ENCODE measurements at places on chromosomes 2 and 18.

- peak; percentile 34 for DNase-seq
Observed at GRCh38 chr2:191691016-191691735, 13.2 kb downstream of the NABP1 start.

GRCh38 chr2:182393270-182393760, 33.5 kb downstream of the PDE1A start:
- DNase-seq, result no peak

DNA sequence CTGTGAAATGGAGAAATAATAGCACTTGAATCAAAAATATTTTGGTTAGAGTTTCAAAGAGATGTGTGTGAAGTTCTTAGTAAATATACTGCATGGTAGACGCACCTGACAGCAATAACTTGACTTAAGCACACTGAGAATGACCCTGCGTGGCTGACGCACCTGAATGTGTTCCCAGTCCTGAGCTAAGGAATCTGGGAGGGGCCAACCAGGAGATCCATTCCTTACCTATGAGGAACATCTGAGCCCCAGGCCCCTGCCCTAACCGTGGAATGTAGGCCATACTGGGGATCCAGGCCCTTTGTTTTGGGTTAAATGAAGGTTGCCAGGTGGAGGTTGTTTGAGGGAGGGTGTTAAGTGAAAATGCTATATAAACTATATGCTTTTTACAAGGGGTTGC, 284.4 kb downstream of the RBM43 start:
- no peak for DNase-seq

DNA sequence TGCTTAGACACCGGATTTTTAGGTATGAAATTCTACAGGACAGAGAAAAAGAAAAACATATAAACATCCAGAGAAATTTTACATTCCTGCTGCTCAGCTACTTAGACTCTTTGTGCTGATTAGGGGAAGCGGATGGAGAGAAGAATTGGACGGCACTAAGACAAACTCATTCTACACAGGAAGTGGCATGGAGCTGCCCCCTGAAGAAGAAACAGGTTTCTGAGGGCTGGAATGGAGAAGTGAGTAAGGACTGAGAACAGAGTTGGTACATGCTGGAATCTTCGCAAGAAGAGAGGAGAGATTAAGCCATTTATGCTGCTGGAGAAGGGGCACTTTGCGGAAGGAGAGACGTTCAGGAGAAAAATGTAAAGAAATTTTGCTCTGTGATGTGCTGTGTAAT, 253.0 kb upstream of the ERBB4 start:
- DNase-seq, result no peak

DNA sequence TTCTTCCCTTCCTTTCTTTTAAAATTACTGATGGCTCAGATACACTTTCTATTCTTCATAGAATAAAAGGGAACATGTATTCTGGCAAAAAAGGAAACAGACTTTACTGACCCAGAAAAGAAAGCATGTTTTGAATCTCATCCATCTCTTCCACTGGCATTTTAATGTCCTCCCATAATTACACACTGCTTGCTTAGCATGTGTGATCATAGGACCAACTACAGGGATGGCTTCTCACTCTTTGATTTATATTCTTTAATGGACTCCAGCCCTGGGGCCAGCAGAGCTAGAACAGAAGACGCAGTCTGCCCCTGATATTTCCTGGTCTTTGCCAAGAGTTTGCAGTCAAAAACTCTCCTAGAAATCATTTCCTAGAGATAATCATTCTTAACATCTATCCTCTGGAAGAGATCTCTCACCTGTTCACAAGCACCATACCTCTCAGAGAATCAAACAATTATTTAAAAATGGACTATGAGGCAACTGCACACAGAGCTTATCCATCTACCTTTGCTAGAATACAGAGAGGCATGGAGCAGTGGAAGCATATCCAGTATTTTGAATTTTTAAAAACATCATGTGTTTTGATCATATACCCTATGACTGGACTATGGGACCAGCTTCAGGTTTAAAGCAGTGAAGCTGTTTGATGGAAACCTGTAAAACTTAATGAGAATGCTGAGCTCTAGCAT, 429.1 kb downstream of the NRXN1 start:
- DNase-seq, result no peak

DNA sequence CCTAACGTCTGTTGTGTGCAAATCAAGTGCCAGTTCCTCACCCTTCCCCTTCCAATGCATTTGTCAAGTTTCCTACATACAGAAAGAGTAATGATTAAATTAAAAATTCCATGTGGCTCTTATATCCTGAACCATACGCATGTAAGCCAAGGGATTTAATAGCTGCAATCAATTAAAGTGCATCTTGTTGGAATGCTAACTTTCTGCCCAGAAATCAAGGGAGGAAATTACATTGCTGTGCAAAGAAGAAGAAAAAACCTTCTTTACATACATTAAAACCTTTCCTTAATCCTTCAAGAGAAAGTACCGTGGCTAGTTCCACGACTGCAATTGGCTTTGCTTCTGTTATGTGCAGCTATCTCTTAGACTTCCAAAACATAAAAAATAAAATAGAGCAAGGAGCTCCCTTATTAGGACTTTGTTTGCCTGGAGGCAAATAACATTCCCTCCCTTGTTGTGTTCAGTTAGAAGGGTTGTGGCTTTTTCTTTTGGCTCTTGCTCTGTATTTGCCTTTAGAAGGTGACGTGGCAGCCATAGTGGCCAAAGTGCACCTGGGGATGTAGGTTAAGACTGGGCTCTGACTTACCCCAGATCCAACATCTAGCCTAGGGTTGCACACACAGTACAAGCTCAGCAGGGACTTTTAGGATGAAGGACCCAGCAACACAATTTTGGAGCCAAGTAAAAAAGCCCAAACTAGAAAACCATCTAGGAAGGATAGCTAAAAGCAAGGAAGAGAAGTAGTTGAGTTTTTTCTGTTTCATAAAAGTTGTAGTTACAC, 158.3 kb downstream of the ANTXR1 start:
- DNase-seq, result no peak
